Central memory CD8-positive, alpha-beta T cell (primary cell): ENCODE measurements at places on chromosomes 16 and 17.

DNA sequence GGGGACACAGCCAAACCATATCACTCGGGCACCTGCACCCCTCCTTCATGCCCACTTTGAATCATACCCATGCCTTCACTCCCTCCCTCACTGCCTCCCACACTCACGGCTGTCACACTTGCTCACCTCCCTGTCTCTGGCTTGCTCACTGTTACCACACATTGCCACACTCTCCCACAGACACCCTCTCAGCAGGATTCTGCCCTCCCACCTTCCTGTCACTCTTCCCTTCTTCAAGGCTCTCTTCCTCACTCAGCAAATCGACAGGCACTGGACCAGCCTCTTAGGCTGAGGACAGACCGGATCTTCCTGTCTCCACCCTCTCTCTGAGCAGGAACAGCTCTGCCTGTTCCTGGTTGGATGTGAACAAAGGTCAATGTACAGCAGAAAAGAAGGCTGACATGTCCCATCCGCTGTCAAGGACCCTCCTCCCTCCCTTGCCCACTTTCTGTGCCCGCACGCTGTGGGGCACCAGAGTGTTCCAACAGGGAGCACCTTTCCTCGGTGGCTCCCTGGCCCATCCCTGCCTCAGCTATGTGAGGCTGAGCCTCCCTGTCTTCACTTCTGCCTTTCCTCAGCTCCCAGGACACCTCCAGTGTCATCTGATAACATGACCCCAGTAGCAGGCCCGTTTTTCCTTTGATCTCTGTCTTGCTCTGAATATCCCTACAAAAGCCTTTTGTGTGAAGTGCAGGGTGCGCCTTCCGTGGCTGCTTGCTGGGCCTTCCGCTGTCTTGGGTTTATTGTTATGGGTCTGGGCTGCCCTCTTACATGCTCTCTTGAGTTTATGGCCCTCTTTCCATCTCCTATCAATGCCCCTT is 47.0 kb downstream of the CCDC182 start:
- no peak for DNase-seq

DNA sequence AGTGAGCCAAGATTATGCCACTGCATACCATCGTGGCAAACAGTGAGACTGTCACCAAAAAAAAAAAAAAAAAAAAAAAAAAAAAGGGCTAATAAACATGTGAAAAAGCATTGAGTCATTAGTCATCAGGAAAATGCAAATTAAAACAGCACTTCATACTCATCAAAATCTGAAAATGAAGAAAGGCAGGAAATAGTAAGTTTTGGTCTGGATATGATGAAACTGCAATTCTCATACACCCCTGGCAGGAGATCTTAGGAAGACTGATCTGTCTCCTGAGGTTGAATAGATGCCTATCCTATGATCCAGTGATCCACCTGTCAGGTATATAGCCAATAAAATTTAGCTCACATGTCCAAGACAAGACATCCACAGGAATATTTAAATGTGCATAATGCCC is 212.7 kb downstream of the CPPED1 start:
- DNase-seq: no peak

DNA sequence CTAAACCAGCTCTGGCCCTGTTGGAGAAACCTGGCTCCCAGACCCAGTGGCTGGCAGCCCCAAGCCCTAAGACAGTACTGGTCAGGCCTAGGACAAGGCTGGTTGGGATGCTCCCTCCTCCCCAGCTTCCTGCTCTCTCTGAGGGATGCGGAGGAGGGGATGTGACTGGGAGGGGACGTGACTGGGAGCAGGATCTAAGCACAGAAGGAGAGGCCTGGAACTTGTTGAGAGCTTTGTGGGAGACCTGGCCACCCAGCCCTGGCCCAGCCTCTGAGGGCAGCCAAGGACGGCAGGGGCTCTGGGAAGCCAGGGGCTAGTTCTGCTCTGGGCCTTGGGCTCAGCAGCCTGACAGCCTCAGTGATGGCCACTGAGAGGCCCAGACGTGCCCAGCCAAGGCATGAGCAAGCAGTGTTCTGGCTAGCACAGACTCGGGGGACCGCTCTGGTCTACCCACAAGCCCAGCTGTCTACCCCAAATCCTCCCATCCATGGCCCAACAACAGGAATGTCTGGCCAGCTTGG is 22.8 kb downstream of the ATP6V0D1 start:
- no peak for DNase-seq

DNA sequence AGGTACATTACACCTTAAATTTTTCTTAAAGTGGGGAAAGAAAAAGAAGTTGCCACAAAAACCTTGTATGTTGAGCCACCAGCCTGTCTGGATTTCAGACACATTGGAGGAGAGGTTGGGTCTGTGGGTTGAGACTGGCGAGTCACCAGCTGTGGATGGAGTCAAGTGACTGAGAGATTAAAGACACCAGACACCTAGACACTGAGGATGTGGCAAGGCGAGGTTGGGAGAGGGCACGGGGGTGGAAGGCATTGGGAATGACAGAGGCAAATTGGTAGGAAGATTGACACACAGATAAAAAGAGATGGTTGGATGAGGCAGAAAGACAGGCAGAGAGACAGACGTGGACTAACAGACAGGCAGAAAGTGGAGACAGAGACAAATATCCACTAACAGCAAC is 49.6 kb downstream of the KCNJ12 start:
- DNase-seq: no peak

- DNase-seq: no peak
Measured at GRCh38 chr16:84380405-84380804, 12.1 kb downstream of the ATP2C2 start.

DNA sequence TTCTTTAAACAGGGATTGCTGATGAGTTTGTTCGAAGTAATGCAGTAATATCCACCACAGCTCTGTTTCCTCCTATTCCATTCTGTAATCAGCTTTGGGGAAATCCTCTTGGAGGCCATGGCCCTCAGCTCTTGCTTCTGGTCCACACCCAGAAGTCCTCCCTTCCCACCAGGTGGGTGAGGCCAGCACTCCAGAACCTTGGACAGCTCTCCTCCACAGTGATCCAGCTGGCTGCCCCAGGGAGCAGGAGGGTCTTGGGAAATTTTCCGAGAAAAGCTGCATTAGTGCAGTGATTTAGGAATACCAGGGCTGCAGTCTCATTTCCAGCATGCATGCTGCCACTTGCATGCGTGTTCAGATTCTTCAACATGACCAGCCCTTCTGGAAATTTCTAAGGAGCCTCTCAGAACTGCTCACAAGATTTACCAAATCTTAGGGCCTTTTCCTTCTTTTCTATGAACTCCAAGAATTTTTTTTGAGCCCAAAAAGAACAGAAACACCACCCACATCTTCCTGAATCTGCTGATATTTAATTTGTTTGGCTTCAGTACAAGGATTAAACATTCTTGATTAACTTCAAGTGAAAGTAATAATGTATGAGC is 4.2 kb downstream of the SMPD3 start:
- no peak for DNase-seq

GRCh38 chr17:77615703-77616253 is 342.7 kb upstream of the TNRC6C start:
- no peak for DNase-seq

DNA sequence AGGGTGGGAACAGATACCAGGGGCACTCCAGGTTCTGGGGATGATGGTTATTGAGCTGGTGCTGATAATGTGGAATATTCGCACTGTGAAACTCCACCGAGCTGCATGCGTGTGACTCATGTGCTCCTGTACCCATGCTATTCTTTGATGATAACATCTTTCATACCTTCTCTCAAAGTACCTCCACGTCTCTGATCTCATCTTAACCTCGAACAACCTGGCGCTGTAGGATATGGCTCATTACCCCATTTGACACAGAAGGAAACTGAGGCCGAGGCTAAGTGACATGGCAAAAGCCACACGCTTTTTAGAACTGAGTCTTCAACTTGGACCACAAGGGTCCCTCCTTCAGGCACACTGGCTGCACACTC is 30.2 kb upstream of the MRPS23 start:
- DNase-seq: no peak

- DNase-seq: no peak
Measured at GRCh38 chr16:69417520-69418199, 6.8 kb upstream of the CYB5B start.

- no peak for DNase-seq
Measured at GRCh38 chr17:559551-560431, 154.8 kb downstream of the VPS53 start.

- peak; percentile 38 for DNase-seq
Measured at GRCh38 chr16:85393674-85394451, 219.3 kb upstream of the GSE1 start.

DNA sequence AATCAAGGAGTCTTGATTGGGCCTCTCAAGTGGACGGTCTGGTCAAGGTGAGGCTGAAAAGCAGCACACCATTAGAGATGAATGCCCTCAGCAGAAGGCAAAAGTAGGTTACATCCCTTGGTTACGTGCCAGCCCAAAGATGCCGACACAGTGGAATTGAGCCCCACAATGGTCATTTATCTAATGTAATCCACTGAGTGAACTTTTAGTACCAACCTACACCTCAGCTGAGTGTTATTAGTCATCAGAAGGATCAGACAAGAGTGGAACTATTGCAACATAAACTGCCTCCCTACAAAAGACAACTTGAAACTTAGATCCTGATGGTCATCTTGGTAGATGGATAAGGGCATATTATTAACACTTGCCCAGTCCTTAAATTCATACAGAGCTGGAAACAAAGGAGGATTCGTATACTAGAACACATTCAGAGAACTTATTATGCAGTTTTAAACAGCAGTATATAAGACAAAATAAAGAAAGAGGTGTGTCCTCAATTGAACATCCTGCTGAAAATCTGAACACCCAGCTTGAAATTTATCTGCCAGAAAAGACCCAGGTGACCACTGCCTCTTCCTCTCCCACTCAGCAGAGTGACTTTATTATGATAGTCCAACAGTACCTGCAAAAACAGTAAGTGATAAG is 2.8 kb downstream of the DCUN1D3 start:
- DNase-seq: no peak

DNA sequence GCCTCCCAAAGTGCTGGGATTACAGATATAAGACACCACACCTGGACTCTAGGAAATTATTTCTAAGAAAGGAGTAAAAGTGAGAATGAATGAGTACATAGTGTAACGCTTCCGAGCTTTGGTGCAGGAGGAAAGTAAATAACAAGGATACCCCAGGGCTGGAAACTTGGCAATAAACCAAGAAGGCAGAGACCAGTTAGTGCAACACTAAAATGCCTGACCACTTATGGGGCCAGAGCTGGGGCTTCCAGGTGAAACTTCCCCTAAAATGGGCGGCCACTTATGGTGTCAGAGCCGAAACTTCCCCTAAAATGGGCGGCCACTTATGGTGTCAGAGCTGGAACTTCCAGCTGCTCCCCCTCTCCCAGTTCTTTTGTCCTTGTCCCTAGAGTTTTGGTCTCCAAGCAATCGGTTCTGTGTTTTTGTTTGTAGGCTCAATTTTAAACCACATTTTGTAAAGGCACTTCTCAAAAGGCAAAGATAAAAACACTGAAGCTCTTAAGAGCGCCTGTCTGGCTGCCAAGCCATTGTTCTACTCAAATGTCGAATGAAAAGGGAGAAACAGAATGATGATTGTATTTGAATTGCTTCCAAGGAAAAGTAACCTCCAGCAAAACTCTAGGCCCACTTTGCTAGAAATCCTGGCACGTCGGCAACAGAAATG is 63.9 kb downstream of the NXN start:
- DNase-seq: no peak
